Activated CD4-positive, alpha-beta memory T cell treated with anti-CD3 and anti-CD28 coated beads, Interleukin-2, amount 10 ng/mL, durations not matched to agents 7 days and 5 days (primary cell): ENCODE measurements at places on chromosomes 16 and 17. TPM values are rescaled to one million over a fixed set of nuclear protein-coding genes. Genes with fewer than 3 reads are reported as not detected.

DNA sequence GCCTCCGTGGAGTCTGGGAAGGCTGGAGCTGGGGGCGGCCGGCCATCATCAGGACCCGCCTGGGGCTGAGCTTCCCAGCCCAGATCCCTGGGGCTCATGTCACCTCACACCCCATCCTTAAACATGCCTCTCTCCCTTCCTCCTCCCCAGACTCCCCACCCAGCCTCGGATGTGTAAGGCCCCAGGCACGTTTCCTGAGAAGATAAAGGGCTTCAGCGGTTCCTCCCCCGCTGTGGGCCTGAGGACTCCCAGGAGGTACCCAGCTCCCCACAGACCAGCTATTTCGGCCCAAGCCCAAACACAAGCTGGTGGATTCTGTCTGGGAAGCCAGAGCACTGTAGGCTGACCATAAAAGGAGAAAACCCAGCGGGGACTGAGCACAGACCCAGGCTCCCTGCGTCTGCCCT, 49.2 kb downstream of the MYH11 start:
- H3K36me3 ChIP-seq: no peaks in the 10 kb centered on the region
- no peak for DNase-seq
- no peak overlapping the region for H3K4me3 ChIP-seq
- peaks cover 11% of the 10 kb centered on the region for H3K27me3 ChIP-seq

- peaks cover 28% of the 10 kb centered on the region for H3K4me1 ChIP-seq
- H3K27ac ChIP-seq: no peak overlapping the region
- peak overlapping the region; percentile 88 for H3K4me3 ChIP-seq
- DNase-seq: no peak
Observed at GRCh38 chr17:81910840-81911276, 341 bp downstream of the PCYT2 start.

- no peaks in the 10 kb centered on the region for H3K36me3 ChIP-seq
- no peaks in the 10 kb centered on the region for H3K27me3 ChIP-seq
- no peak overlapping the region for H3K27ac ChIP-seq
- DNase-seq: no peak
Observed at GRCh38 chr17:13558588-13558987, 43.1 kb downstream of the HS3ST3A1 start.

DNA sequence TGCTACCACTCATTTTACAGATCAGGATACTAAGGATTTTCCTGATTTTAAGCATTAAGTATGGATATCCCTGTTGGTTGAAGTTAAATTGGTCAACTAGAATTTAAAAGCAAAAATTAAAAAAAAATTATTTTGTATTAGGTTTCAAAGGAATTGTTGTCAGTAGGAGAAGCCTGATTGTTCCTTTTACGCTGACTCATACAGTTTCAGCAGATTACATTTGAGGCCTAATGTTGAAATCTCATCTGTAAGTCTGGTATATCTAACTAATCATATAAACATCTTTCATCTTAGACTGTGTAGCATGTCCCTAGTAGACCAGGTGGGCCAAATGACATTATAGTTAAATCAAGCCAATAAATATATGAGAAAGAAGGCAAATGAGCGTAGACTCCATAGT, 83.5 kb downstream of the FTO start:
- no peak overlapping the region for H3K4me3 ChIP-seq
- no peak for DNase-seq
- peaks cover 1% of the 10 kb centered on the region for H3K4me1 ChIP-seq
- no peaks in the 10 kb centered on the region for H3K36me3 ChIP-seq
- no peak overlapping the region for H3K27ac ChIP-seq
- H3K27me3 ChIP-seq: no peaks in the 10 kb centered on the region

GRCh38 chr17:18070861-18071340, 16.8 kb upstream of the DRG2 start:
- no peaks in the 10 kb centered on the region for H3K36me3 ChIP-seq
- DNase-seq: no peak
- no peak overlapping the region for H3K4me3 ChIP-seq
- peaks cover 8% of the 10 kb centered on the region for H3K4me1 ChIP-seq
- peaks cover 13% of the 10 kb centered on the region for H3K27me3 ChIP-seq

- H3K4me3 ChIP-seq: no peak overlapping the region
- H3K27me3 ChIP-seq: no peaks in the 10 kb centered on the region
- H3K27ac ChIP-seq: no peak overlapping the region
- H3K4me1 ChIP-seq: peaks cover 24% of the 10 kb centered on the region
- DNase-seq: peak; percentile 26
Observed at GRCh38 chr16:23597003-23597756, 1.1 kb upstream of the NDUFAB1 start.

GRCh38 chr17:52357854-52358253, 199.3 kb upstream of the CA10 start:
- no peak overlapping the region for H3K4me3 ChIP-seq
- no peaks in the 10 kb centered on the region for H3K27me3 ChIP-seq
- no peaks in the 10 kb centered on the region for H3K36me3 ChIP-seq
- DNase-seq: no peak
- H3K27ac ChIP-seq: no peak overlapping the region

- H3K4me3 ChIP-seq: no peak overlapping the region
- H3K27ac ChIP-seq: no peak overlapping the region
- no peaks in the 10 kb centered on the region for H3K27me3 ChIP-seq
- DNase-seq: no peak
- H3K36me3 ChIP-seq: no peaks in the 10 kb centered on the region
Observed at GRCh38 chr17:10623737-10624338, 33.3 kb downstream of the MYH3 start.

DNA sequence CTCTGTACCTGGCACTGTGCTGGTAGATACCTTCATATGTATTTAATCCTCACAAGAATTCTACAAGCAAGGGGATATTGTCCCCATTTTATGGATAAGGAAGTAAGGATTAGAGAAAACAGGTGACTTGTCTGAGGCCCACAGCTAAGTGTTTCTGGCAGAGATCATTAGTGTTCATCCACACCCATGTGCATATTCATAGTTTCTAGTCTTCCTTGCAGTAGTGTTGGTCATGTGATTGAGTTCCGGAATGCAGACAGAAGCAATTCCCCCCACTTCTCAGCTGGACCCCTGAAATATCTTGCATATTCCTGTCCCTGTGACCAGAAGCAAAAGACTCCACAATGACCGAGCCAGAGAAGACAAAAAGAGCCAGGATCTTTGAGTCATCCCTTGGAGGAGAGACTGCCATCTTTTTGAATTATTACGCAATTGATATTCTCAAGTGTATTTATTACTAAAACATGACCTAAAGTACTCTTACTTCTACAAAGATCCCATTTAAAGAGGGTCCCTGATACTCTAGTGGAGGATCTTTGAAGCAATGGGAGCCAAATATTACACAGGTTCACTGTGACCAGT, 43.4 kb downstream of the SOX9 start:
- no peak overlapping the region for H3K4me3 ChIP-seq
- DNase-seq: no peak
- no peaks in the 10 kb centered on the region for H3K36me3 ChIP-seq
- H3K27me3 ChIP-seq: no peaks in the 10 kb centered on the region
- H3K27ac ChIP-seq: no peak overlapping the region

DNA sequence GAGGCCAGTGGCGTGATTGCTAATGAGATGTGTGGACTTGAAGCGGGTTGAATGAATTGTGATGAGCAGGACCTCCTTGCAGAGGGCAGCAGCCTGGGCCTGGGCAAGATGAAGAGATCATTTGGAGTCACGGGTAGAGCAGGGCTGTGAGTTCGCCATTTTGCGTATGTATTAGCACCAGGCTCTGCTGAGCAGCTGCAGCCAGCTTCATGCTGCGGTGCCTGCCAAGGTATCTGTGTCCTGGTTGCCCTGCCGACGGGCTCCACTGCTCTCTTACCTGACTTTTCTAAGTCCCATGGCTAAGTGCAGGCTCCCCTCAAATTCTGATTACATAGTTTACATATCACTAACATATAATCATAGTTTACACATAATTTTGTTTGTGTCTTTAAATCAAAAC, 295.7 kb downstream of the SNX29 start:
- no peak overlapping the region for H3K27ac ChIP-seq
- no peak for DNase-seq
- H3K36me3 ChIP-seq: no peaks in the 10 kb centered on the region
- H3K27me3 ChIP-seq: no peaks in the 10 kb centered on the region
- H3K4me3 ChIP-seq: no peak overlapping the region

DNA sequence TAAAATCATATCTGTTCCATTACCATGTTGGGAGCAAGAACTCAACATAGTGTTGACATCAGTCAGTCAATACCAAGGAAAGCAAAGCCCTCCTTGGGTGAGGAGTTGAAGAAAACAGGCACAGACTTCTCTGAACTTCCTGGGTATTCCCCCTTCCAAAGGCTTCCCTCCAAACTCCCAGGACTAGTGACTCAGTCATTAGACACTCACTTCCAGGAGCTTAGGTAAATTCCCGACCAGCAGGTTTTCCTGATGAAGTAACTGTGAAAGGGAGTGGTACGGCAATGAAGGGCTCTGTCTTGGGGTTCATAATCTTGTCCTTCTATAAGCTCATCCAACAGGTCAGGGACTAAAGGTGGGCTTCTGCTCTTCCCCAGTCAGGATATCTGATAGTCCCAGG, 293.8 kb upstream of the AXIN2 start:
- peaks cover 2% of the 10 kb centered on the region for H3K4me1 ChIP-seq
- H3K4me3 ChIP-seq: no peak overlapping the region
- H3K27ac ChIP-seq: no peak overlapping the region
- no peaks in the 10 kb centered on the region for H3K36me3 ChIP-seq
- H3K27me3 ChIP-seq: no peaks in the 10 kb centered on the region
- DNase-seq: no peak

SEZ6L2 gene
- 0.08 TPM for total RNA-seq

ENPP7 gene
- not detected for total RNA-seq

ACSM2A gene
- total RNA-seq: not detected

CREBBP gene
- 53.0 TPM for total RNA-seq

AANAT gene
- not detected for total RNA-seq

GPR179 gene
- total RNA-seq: not detected
